Stimulated activated CD4-positive, alpha-beta T cell treated with anti-CD3 and anti-CD28 coated beads, Interleukin-1b, Interleukin-23, amount 100 ng/mL, for 1 hour (primary cell): ENCODE measurements at places on chromosomes 5 and 9.

DNA sequence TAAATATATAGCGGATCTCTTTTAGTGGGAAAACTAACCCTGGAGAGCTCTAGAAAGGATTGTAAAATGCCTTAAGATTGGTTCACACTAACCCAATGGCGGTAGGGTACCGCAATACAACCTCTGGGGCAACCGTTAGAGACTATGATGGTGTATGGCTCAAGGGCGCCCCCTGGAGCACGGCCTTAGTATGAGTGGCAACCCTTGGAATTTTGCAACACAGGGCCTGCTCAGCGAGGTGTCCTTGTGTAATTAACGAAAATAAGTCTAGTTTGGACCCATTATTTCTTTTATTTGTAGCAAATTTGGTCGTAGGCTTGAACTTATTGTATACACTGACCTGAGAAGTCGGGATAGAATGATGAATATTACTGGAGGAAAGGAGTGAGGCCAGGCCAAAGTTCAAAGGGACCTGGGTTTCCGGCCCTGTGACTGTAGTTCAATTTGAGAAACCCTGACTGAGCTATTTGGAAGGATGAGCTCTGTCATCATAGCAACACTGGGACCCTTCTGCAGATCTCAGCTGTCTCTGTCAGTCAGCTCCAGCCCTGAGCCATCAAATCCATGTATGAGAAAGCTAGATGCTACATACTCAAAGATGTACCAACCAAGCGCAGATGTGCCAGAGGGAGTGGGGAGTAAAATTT is 54.8 kb downstream of the CAMK4 start:
- DNase-seq: peak; percentile 92

- DNase-seq: no peak
Measured at GRCh38 chr9:135247227-135247930, 159.9 kb downstream of the OLFM1 start.

- DNase-seq: no peak
Measured at GRCh38 chr5:146101646-146102045, 3.7 kb downstream of the PLAC8L1 start.

DNA sequence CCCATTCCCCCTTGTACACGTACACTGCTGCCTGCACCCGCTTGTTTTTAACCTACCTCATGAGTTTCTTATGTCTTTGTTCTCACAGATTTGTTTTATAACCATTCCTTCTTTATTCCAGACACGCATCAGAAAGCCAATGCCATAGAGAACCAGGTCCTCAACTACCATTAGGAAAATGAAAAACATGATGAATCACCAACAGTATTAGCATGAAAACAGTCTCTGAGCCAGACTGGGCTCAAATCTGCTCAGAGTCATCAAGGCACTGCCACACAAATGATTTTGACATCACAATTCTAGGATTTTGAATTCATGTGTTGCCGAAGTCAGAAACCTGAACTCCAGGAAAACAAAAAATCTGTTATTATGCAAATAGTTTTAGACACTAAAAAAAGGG is 394.1 kb upstream of the GRIA1 start:
- DNase-seq: no peak

DNA sequence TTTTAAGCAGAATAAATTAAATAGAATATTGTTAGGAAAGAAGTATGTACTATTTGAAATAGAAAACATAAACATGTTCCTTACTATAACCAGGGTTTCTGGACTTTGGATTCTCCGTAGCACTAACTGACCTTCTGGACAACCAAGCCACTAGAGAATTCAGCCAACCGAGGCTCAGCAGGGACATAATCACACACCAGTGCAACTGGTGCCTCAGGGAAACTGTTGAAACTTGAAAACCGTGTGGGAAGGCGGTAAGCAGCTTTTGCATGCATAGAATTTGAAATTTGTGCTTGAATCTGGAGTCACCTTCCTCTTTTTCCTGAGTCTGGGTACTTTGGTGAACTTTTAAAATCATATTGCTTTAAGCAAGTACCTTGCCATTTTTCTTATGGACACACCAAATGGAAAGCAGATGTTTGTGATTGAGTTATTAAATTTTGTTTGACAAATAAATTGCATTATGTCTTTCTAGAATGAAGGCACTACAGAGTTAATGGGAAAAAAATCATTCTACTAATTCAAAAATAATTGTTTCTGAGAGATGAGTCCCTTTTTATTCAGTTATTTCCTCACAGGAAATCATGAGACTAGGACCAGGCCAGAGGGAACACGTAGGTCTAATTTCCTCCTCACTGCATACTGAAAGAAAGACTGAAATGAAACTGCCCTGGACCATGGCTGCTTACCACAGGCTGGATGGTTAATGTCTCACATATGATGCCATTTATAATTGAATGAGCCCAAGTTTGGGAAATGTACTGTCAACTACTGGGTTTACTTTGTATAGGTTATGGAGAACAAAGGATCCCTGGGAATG is 20.6 kb upstream of the SCAMP1 start:
- no peak for DNase-seq

GRCh38 chr5:31412324-31412723 is 119.6 kb downstream of the DROSHA start:
- DNase-seq: no peak

DNA sequence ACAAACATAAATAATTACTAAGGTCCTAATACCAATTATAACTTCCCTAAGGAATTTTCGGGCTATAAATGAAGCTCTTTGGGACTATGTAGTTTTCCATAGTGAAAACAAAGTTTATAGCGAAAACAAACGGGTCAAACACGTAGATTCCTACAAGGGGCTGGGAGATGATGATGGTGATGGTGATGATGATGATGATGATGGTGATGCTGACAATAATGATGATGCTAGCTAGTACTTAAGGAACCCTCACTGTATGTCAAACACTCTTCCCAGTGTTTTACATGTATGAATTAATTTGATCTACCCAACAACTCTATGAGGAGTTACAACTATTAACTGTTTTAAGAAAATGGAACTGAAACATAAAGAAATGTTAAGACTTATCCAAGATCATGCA is 63.7 kb upstream of the PIK3R1 start:
- DNase-seq: no peak

DNA sequence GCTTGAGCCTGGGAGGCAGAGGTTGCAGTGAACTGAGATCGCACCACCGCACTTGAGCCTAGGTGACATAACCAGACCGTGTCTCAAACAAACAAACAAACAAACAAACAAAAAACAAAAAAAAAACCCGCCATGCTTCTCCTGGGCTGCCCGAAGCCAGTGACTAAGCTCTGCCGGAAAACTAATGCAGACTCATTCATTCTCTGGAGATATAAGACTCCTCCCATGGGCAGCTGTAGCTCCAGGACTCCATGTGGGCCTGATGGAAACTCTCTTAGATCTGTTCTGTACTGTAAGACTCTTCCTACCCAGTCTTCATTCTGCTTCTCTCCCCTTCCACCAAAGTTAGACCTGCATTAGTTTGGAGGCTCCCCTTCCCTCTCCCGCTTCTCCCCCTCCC is 11.1 kb downstream of the GLDC start:
- DNase-seq: no peak

- no peak for DNase-seq
Measured at GRCh38 chr9:36485647-36486328, 85.7 kb upstream of the RNF38 start.

- no peak for DNase-seq
Measured at GRCh38 chr5:53942724-53943123, 367.6 kb downstream of the ARL15 start.

DNA sequence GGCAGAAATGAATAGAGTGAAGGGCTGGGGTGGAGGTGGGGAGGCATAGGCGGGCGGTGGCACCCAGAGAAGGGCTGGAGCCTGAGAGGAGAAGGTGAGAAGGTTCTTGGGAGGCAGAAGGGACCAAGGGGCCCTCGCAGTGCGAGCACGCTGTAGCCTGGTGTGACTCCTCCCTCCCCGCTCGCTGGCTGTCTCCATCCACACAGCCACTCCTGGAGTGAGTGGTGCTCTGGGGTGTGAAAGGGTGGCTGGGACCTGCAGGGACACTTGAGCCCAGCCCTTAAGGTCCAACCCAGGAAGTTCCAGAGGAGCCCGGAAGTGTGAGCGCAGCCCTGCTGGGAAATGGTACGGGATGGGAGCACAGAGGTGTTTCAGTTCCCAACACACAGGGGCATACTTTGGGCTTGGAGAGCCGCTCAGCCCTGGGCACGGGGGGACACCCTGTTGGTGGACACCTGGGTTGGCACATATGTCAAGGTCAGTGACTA is 9.3 kb upstream of the SCGB3A1 start:
- no peak for DNase-seq

DNA sequence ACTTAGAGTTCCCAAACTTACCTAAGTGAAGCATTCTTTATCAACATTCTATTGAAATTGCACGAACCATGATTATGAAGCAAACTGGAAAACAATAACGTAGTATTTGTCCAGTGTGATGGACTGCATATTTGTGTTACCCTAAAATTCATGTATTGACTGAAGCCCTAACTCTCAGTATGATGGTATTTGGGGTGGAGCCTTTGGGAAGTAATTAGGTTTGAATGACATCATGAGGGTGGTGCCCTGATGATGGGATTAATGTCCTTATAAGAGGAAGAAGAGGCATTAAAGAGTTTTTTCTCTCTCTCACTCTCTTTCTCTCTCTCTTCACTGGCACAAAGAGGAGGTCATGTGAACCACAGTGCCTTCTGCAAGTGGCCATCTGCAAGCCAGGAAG is 365.4 kb upstream of the PTGER4 start:
- no peak for DNase-seq

- no peak for DNase-seq
Measured at GRCh38 chr9:113973963-113974413, 97.9 kb downstream of the ZNF618 start.

DNA sequence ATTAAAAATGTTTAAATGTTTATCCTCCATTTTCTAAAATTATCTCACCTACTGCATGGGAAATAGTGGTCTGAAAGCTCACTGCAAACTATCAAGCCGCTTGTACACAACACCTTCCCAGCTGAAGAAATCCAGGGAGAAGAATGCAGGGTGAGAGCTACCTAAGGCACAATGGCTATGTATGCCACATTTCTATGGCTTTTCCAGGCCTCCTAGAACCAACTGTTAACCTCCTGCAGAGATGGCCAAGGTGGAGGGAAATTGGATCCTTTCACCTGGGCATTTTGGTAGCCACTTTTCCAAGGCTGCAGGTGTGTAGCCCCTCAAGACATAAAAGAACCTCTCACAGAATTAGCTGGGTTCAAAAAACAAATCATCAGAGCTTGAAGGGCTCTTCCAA is 286.4 kb downstream of the EBF1 start:
- no peak for DNase-seq

- DNase-seq: no peak
Measured at GRCh38 chr9:88015606-88016005, 41.3 kb upstream of the CDK20 start.

GRCh38 chr9:83622939-83623678 is at the start of gene IDNK:
IDNK (plus strand) TSS chr9:83623143; CDS start chr9:83623172, 29 bp downstream.
- DNase-seq: no peak

DNA sequence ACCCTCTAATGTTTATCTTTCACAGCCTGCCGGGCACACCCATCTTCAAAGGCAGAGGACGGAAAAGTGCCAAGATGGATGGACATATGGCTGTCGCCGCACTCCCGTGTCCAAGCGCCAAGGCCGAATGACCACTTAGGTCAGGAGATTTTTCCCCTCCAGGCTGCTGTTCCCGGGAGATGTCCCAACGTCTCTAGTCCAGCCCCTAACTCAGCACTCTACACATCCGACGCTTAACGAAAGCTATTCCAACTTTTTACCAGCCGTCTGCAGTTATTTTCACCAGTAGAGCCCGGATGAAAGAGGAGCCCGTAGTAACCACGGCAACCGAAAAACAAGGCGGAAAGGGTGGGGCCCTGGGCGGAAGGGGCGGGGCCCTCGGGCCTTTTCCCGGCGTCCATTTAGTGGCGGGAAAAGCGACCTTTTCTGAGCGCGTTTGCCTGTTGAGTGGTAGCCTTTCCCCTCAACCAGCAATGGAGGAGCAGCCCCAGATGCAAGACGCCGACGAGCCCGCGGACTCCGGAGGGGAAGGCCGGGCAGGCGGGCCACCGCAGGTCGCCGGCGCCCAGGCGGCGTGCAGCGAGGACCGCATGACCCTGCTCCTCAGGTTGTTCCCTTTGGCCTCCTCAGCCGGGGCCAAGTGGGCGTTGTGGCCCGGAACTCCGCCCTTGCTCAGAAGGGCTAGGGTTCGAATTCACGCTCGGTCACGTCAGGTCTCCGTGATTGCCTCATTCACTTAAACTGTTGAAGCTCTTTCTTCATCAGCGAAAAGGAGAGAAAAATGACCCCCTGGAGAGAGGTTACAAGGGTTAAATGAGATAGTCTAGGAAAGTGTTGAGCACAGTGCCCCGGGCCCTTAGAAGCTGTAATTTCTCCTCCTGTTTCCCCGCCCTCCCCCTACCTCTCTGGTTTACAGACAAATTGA is at the start of gene CENPH:
Gene CENPH, plus strand, starts transcription at position 422 of the 925 bp plus-strand sequence. Its CDS starts 52 bp downstream, at position 474.
- DNase-seq: peak; percentile 87

GRCh38 chr5:55917402-55918086 is 66.4 kb downstream of the IL31RA start:
- DNase-seq: no peak

DNA sequence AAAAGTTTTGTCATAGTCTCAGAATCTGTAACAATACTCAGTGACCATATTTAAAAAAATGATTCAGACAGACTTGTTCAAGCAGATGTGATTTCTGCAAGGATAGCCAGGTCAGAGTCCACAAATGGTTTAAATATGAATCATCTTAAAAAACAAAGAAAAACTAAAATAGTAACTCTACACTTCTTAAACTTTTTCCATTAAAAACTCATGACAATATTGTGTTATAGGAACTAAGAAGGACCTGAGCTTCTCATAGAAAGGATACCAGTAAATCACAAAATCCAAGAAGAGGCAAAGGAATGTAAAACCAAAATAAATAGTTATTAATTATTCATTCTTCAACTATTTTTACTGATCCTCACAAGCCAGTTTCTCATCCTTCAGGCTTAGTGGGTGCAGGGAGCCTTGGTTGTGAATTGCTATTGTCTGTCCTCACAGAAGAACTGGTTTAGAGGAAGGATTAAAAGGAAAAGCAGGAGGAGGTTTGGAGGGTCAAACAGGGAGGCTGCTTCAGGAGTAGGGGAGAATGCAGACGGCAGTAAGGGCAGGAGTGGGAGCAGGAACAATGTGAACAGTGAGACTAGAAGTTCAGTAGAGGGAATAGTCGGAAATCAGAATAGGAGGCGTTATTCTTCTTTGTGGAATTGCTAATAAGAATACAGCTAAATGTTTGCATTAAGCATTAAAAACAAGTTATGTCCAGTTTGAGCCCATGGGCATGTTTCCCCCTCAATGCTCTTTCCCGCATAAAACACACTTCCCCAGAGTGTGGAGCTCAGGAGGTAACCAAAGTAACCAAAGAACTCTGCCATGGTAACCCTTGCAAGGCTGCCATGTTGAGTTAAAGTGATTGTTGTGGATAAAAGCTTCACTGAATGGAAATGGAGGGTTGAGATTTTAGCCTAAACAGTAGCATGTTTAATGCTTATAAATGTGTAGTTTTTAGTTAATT is 110.7 kb downstream of the CCDC192 start:
- DNase-seq: no peak

GRCh38 chr9:100427366-100428263 is 672 bp downstream of the MSANTD3 start:
- no peak for DNase-seq

GRCh38 chr9:16671591-16672137 is 198.8 kb downstream of the BNC2 start:
- no peak for DNase-seq

GRCh38 chr5:125043781-125044391 is 297.4 kb upstream of the ZNF608 start:
- DNase-seq: no peak
